ENCODE measurements at places on chromosomes 5 and 9.
A peak's percentile ranks its signal among the peaks of the same experiment; 100 is the strongest.

DNA sequence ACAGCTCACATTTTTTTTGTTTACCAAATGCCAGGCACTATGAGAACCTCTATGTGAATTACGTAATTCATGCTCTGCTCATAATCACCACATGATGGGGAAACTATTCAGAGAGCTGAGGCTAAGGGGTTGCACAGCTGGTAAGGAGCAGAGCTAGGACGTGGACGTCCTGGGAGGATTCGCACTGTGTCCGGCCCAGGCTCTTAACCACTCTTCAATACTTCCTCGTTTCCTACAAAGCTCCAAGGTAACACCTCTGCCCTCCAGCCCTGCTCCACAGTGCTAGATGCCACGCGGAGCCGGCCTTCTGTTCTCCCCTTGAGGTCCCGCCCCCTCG lies 8.7 kb downstream of the PHF19 start:
- DNase-seq: no peak

DNA sequence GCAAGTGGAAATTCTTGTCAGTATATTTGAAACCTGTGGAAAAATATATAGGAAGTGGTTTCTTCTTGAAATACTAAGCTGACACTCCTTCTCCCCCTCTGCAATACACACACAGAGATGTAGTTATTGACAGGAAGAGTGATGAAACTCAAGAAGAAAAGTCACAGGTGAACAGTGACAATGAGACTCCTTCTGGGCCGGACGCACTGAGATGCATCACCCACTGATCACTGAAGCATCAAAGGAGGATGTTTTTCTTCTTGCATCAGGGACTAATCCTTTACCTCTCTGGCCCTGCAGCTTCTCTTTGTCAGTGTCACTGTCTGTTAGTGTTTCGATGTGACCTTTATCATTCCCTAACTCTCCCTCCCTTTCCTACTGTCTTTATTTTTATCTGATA lies 1864.2 kb upstream of the C9orf72 start:
- no peak for DNase-seq

- DNase-seq: no peak
Measured at GRCh38 chr9:83991355-83991754, 10.8 kb downstream of the RMI1 start.

DNA sequence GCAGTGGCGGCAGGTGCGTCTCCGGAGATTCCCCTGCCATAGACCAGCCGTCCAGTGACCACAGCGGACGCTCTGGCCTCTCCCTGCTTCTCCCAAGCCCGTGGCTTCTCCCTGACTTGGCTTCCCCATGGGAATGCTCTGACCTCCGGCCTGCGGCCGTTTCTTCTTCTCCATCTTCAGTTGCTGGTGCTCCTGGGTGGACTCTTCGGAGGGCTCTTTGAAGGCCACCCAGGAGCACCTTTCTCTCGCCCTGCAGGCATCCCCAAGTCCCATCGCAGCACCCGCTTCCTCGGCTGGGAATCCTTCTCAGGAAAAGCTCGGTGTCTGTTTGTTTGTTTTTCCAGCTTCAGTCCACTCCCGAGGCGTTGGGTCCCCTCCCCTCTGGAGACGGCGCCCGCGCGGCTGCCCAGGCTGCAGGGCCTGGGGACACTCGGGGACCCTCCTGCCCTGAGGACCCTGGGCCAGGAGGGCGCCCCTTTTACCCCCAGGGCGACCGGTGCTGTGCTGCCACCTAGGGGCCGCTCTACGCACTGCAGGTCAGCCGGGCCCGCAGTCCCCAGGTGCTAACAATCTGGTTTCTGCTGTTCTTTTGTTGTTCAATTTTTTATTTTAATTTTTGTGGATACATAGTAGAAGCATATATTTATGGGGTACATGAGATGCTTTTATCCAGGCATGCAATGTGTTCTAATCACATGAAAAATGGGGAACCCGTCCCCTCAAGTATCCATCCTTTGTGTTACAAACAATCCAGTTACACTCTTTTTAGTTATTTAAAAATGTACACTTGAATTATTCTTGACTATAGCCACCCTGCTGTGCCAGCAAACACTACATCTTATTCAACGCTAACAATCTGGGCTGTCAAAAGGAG lies 197.9 kb upstream of the ADAMTS16 start:
- peak; percentile 21 for DNase-seq

DNA sequence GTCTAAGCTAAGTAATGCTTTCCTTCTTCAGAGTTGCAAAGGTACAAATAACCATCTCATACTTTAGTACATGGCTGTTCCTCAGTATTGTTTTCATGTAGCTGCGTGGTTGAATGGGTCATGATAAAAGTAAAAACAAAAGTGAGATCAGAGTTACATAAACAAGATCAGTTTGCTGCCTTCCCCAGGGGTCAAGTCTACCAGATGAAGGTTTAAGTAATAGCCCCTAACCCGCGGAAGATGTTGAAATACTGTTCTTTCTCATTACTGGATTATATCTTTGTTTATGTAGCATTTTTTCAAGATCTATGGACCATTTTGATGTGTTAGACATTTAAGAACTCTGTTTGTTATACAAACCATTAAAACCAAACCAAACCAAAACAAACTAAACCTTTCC lies 34.1 kb upstream of the ARRDC3 start:
- no peak for DNase-seq

DNA sequence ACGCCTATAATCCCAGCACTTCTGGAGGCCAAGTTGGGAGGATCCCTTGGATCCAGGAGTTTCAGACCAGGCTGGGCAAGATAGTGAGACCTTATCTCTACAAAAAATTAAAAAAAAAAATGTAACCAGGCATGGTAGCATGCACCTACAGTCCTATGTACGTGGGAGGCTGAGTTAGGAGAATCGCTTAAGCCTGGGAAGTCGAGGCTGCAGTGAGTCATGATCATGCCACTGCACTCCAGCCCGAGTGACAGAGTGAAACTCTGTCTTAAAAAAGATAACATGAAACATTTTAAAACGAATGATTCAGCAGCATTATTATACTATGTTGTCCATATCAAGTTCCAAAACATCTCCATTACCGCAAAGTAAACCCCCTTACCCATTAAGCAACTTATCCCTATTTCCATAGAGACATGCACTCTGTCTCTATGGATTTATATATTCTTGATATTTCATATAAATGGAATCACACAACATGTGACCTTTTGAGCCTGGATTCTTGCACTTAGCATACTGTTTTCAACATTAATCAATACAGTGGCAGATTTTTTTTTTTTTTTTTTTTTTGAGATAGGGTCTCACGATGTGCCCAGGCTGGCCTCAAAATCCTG lies 56.9 kb upstream of the MTMR12 start:
- peak; percentile 60 for DNase-seq

- peak; percentile 65 for DNase-seq
Measured at GRCh38 chr5:171162596-171162995, 146.5 kb upstream of the TLX3 start.

GRCh38 chr9:114813717-114814418 lies 8.0 kb upstream of the TNFSF15 start:
- DNase-seq: no peak

DNA sequence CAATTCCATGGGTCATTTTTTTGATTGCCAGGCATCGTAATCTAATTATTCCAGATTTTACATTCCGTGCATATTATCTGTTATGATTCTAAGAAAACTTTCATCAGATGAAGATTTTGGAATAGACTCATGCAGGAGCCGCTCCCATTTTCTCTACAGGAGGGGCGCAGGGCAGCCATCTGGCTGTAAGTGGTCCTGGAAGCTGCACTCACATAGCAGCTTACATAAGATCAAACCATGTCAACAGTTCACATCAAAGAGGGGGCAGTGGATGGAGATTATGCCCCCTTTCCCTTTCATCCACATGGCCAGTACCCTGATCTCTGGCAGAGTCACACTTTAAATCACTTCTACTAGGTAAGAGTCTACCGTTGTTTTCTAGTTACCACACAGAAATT lies 73.3 kb upstream of the PCA3 start:
- no peak for DNase-seq

- no peak for DNase-seq
Measured at GRCh38 chr5:107378218-107378899, 292.4 kb downstream of the EFNA5 start.

- DNase-seq: no peak
Measured at GRCh38 chr5:61053937-61054336, 108.3 kb downstream of the SMIM15 start.

- no peak for DNase-seq
Measured at GRCh38 chr5:56350597-56351170, 117.6 kb upstream of the ANKRD55 start.

- no peak for DNase-seq
Measured at GRCh38 chr5:12658871-12659446, 754.7 kb upstream of the CTNND2 start.

- DNase-seq: peak; percentile 37
Measured at GRCh38 chr5:176559683-176560082, 10.5 kb downstream of the CDHR2 start.

- no peak for DNase-seq
Measured at GRCh38 chr5:126745259-126745992, 31.5 kb upstream of the LMNB1 start.

- DNase-seq: peak; percentile 67
Measured at GRCh38 chr5:142446131-142446959, 121.5 kb upstream of the SPRY4 start.

DNA sequence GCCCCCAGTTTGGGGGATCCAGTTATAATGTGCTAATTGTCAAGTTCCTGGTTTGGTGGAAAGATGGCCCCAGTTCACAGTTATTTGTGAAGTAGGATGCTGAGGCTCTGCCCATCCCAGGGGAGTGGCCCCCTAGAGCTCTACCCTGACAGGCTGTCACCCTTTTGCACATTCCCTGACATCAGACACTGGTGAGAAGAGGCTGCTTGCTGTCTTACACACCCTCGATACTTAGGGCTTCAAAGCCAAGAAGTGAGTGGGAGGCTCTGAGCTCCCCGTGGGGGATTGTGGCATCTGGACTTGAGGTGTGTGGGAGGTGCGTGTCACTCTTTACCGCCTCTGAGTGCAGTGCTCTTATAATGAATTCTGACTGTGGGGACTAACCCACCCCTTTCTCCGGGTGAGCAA lies 168.5 kb downstream of the DOCK2 start:
- peak; percentile 9 for DNase-seq

DNA sequence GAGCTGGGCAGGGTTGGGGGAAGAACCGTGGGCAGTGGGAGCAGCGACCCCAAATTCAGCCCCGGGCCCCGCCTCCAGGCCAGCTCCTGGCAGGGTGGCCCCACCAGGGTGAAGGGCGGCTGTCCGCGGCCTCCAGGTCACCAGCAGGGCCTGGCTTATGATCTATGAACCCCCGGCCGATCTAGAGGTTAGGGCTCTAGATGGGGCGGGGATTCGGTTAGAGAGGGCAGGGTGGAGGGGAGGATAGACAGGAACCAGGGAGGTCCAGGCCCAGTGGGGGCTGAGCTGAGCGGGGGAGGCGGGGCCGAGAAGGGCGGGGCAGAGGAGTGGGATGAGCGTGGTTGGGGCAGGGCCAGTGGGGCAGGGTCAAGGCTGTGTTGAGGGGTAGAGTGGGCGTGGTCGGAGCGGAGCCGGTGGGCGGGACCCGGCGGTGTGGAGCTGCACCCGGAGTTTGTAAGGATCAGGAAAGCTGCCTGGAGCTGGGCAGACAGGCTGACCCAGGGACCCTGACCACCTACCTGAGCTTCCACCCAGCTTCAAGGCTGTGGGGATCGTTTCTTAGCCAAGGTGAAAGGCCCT lies 29.3 kb upstream of the OBP2B start:
- DNase-seq: peak; percentile 34

DNA sequence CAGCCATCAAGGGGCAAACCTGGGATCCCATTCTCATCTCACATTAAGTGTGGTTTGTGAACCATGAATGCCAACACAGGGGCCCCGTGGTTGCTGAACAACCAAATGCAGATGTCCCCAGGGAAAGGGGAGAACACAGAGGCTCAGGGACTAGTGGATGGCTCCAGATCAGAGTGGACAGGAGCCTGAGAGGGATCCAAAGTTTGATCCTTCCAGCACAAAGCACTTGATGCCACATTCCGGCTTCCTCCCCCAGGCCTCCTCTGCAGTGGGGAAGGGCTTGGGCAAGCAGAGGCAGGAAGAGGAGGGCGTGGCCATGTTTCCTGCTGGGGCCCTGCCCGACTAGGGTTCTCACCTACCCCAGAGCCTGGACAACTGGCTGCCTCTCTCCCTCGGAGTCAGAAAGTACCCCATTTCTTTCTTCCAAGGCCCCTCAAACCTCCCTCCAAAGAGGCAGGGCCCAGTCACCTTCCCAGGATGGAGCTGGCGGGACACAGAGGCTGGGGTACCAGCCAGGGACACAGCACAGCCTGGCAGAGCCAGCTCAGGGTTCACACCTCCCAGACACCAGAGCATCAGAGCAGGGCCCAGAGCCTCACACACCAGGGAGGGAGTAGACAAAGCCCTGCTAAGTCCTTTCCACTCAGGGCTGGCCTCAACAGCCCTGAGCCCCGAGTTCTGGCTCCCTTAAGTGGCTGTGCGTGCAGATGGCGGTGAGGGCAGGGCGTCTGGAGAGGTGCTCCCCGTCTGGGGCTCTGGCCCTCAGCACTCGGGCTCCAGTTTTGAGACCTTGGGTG lies 4.3 kb upstream of the RNF44 start:
- peak; percentile 69 for DNase-seq

GRCh38 chr5:329768-330167 lies 8.3 kb downstream of the AHRR start:
- peak; percentile 62 for DNase-seq

- peak; percentile 62 for DNase-seq
Measured at GRCh38 chr9:80175286-80176150, 603.8 kb downstream of the TLE4 start.

- DNase-seq: no peak
Measured at GRCh38 chr5:11239261-11240015, 478.4 kb upstream of the DAP start.
